ENCODE measurements at places on chromosomes 2 and 18.

GRCh38 chr18:63284827-63285733 is 34.5 kb downstream of the BCL2 start:
- DNase-seq = no peak

DNA sequence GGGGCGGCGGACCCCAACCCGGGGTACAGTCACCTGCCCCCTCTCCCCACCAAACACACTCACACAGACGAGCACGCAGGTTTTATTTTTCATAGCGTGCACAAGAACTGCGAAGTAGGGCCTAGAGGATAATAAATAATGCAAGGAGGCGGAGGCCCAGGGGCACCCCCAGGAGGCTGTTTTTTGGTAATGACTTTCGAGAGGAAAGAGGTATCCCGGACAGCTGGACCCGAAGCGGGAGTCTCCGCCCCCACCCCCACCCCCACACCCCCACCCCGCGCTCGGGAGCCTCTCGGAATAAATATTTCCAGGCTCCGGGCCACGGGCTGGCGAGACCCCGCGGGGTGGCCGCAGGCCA is 3.4 kb downstream of the CYP26B1 start:
- DNase-seq = no peak

DNA sequence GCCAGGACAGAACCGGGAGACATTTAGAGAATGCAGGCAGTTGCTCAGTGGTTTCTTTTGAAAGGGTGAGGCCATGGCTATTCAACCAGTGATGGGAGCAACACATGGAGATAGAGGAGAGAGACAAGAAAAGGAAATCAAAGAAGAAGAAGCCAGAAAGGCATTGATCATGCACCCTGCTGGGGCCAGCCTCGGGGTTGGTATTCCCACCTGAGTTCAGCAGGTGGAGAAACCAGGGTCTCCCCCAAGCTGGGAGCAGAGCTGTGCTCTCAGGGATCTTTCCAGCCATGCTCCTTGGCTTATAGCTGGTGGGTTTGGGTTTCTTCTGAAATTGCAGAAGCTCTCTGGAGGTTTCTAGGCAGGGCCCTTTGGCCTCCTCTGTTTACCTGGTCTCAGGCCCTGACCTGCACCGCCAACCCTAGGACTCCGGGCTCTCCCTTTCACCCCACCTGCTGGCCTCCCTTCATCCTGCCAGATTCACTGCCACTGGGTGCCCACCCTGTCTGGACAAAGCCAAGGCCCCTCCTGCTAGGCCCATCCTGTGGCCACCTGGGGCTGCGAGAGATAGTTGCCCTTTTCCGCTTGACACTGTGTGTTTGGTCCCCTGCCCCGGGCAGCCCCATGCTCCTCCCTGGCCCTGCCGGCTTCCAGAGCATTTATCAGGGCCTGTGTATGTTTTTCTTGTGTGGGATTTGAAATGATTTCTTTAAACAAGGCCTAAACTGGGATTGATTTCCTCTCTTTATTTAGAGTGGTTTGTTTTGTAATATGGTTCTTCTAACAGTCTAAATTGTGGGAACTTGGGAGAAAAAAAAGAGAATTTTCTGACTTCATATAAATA is 126.7 kb downstream of the DDX1 start:
- DNase-seq = no peak

GRCh38 chr18:76488190-76488589 is 6.9 kb downstream of the ZNF516 start:
- no peak for DNase-seq

DNA sequence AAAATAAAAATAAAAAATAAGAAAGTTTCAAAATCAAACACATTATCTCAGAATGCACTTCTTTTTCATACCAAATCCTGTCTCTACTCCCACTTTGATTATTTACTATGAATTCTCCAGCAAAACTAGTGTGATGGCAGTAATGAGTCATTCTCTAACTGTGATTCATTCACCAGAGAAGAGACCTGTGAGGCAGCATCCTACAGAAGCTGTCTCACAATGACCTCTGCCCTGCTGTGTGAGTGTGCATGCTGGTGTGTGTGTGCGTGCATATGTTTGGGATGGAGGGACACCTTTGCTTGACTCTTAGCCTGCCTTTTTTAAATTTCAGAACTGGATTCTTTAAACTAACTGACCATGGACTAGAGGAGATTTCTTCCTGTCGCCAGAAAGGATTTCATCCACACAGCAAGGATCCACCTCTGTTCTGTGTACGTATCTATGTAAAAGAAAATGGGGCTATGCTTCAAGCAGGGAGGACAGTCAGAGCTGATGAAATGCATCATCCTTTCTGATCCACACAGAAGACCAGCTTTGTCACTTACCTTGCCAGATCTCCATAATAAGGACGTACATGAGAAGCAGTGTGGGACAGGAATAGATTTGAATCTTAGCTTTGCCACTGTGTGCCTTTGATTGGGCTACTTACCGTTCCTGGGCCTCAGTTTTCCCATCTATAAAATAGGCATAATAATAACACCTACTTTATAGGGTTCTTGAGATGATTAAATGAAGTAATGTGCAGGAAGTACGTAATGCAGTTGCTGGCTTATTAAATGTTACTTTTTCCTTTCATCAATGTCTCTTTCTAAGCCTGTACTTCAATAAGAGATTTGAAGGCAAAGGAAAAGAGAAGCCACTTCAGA is 31.2 kb downstream of the STAMBP start:
- DNase-seq = peak; percentile 62

- no peak for DNase-seq
Observed at GRCh38 chr2:287471-287885, 413 bp downstream of the ALKAL2 start.

DNA sequence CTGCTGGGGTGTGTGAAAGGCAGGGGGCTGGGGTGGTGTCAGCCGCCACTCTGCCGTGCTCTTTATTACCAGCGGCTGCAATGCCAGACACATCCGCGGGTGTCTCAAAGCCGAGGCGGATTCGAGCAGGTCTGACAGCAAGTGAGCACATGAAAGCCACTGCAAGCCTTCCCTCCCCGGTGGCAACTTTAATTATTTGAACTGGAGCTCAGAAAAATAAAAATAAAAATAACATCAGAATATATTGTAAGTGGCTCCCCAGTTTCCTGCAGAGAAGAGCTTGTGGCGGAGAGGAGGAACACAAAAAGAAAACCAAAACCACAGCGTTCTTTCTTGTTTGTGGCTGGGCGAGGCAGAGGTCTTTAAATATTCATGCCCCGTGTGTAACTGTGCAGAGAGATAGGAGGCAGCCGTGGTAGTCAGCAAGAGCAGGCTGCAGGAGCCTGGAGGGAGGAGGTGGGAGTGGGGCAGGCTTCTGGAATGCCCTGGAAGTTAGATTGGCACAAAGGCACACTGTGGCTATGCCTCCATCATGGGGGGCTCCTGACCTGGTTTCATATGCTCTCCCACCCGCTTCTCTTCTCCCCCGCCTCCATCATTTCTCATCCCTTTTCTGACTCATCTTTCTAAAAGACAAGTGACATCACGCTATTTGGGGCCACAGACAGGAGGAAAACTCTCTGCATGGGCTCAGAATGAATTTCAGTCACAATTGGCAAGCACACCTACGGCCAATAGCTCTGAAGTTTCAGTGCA is 199.8 kb downstream of the CLIP4 start:
- DNase-seq = peak; percentile 69

- no peak for DNase-seq
Observed at GRCh38 chr2:185284696-185285095, 453.9 kb upstream of the FSIP2 start.

DNA sequence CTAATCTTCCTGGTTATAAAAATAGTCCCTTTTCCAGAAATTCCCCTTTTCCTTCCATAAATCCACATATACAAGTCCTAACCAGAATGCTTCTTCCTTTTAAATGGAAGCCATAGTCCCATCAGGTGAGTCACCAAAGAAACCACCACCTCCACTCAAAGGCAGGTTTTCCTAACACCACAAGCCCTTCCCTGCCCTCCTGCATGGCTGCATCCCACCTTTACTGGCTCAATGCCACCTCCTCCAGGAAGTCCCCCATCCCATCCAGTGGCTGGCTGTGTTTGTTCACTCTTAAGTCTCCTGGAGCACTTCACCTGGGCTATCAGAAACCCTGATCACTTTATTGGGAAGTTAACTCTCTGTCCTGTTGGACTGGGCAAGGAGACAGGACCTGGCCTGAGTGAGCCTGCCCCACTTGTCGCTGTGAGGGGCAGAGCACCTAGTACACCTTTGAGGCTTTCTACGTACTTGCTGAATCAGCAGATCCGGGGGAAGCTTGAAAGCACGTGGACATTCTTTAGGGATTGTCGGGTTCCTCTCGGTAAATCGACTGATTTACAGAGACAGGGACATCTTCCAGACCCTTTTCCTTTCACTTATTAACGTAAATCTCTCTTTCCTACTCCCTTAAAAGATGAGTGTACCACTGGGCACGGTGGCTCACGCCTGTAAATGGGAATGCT is 71.0 kb downstream of the NGEF start:
- no peak for DNase-seq

GRCh38 chr2:147567136-147567535 is 277.7 kb upstream of the ACVR2A start:
- no peak for DNase-seq

DNA sequence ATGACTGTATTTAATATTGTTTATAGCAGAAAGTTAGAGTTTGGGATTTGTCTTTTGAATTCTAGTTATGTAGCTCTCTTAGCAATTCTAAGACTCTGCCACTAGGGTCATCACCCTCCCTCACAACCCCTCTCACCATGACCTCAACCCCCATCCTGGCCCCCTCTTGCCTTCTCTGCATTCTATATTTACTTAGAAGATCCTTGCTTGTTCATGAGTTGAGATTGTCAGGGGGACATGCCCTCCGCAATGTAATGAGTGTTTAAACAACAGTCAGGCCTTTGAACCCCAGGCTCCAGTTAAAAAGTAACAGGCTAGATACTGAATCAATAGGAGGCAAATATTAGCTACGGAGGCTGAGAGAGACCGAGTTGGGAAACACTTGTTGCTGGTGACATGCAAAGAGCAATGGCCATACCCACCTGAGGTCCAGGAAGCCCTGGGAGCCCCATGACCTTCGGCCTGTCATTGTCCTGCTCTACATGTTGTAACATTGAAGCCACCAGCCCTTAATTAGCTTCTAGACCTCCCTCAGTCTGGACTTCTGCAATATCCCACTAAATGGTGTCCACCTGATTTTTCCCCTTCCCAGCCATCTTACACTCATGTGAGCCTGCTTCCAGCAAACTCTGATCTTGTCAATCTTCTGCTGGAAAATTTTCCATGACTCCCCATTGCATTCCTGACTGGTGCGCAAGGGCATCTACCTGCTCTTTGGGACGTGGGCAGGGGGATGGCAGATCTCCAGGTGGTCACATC is 221.1 kb downstream of the ALPK2 start:
- no peak for DNase-seq

DNA sequence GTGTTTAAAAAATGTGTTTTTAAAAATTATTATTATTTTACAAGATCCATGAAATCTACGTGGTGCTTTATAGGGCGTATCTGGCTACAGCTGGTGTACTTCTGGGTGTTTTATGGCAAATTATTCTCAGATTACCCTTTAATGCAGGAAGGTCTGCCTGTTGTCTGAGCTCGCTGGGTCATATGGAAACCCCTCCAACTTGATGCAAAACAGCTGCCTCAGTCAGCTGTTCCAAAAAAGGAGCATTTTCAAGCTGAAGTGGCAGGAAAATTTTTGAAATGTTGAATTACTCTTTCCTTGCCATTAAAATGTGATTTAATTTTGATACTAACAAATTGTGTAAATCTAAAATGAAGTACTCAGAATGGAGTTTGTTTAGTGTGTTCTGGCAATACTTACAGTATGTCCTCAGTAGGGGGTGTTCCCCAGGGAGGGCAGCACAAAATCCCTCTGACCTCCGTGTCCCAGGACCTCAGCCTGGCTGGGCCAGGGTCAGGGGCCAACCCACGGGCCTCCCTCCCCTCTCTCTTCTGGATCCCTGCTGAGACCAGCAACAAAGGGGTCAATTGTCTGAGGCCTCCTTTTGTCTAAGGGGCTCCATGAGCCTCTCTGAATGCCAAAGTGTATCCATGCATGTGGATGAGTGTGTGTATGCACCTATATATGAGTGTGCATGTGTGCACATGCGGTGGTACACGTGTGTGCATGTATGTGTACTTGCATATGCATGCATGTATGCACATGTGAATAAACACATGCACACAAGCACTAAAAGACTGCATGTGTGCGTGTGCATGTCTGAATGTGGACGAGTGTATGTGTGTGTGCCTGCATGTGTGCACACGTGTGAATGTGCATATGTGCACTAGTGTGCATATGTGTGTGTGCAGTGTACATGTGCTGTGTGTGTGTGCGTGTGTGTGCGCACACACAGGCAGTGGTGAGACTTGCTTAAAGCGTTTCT is 105.4 kb downstream of the ACOXL start:
- no peak for DNase-seq

DNA sequence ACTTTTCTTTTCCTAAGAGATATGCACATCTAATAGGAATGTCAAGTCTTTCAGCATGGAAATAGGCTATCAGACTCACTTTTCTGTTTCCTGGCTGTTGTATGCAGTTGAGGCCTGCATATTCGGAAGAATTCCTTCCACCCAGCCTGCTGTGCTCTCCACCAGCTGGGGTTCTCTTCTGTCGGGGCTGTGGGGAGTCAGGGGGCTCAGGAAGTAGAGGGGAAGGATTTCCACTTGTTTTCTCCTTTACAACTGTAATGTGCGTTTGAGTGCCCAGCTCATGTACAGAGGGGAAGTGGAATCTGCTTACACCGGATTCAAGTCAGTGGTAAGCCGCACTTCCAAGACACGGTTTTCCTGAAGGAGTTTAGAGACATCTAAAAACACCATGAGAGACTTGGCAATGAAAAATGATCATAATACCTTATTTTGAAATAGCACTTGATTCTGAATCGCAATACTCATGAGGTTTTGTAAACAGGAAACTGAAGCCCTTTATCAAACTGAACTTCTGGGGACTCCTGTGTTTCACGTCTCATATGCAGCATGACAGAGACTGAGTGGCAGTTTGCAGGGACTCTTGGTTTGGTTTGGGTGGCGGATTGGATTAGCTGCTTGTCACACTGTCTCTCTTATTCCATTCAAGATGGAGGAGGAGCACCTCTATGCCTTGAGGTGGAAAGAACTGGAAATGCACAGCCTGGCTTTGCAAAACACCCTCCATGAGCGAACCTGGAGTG is 90.4 kb downstream of the MTCL1 start:
- no peak for DNase-seq

DNA sequence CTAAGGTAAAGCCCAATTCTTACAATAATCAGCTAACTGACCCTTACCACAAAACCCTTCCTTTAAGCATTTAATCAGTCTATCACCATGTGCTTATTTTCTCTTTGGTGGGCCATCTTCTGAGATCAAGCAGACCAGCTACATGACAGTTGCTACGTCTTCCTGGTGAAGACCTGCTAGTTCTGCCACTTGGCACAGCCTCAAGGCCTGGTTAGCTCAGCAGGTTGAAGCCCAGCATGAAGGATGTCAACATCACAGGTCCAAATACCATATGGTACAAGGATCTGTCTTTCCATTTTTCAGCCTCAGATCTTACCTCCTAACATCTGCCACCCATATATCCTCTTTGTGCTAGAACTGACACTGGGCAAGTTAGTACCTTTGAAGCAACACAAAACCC is 636.9 kb downstream of the LRP1B start:
- DNase-seq = no peak
